Globus pallidus (tissue), 1 donor: ENCODE measurements at places on chromosomes 12 and 14.

DNA sequence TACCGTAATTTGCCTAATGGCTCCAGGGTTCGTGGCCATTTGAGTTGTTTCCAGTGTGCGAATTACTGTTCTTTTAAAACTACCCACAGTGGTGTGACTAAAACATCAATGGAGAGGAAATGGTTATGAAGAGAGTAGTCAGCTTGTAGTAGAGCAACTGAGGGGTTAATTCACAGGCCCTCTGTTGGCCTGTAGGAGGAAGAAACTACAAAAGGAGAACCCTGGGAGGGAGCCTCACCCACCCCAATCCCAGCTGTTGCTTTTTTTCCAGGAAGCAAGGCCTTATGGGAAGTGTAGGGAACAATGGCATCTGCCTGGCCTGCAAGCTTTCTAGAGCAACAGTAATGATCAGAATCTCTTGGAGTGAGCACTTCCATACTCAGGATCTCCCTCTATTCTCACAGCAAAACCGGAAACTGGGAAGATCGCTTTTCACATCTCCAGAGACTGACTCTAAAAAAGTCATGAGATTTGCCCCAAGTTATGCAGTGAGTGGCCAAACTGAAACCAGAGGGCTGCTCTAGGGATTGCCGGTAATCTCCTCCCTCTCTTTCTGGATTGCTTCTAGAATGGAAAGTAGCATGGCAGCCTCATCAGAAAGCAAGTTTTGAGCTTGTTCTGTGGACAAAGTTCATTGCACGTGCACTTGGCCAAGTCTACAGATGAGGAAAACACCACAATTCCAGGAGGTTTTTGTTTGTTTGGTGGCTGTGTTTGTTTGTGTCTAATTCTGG lies 125.3 kb upstream of the PWP1 start:
- no peak for DNase-seq

GRCh38 chr12:62977418-62977817 lies 42.5 kb upstream of the PPM1H start:
- DNase-seq = no peak

GRCh38 chr14:63174760-63175191 lies 29.5 kb upstream of the RHOJ start:
- peak; percentile 35 for DNase-seq

DNA sequence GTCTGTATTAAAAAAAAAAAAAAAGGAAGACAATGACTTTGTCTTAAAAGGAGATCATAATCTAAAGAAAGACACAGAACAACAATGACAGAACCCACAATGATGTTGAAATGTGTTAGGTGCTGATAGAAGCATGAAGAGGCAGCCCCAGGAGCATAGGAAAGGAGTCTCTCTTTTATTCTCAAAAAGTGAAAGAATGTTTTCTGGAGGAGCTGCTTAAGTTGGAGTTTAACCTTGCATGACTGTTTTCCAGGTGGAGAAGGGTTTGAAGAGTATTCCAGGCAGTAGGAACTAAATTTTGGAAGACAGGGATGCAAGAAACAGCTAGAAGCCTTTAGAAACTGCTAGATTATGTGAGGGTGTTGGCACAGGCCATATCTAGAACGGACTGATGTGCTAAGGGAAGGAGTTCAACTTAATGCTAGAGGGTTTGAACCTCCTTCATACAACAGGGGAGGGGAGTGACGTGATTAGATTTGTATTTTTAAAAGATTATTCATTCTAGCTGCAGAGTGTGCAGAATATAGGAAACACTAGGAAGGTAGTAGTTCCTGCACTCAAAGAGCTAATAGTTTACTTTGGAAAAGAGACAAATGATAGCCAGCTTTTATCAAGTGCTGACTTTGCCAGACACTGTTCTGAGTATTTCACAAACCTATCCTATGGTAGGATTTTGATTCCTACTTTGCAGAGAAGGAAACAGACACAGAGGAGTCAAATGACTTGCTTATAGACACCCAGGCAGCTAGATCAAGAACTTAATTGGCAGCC lies 4.6 kb upstream of the RPL6 start:
- no peak for DNase-seq

DNA sequence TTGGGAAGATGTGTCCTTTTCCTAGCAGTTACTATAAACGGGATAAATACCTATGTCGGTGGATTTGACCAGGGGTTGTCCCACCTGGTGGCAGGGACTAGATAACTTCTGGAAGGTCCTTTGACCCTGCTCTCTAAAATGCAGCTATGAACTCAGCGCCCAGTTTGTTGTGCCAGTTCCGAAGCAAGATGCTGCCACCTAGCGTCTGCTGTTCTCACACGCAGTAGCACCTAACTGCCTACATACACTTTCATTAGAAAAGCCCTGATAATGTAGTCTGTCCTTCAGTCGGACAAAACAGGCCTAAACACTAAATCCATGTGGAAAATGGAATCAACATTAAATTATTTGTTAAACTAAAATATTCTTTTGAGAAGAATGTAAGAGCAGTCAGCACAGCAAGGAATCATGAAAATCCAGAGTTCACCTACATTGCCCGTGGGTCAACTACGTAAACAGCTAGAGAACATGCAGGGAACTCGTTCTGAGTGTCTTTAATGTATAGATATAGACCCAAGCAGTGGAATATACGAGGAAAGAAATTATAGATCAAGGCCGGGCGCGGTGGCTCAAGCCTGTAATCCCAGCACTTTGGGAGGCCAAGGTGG lies 51.1 kb upstream of the CRACR2A start:
- DNase-seq = peak; percentile 64

DNA sequence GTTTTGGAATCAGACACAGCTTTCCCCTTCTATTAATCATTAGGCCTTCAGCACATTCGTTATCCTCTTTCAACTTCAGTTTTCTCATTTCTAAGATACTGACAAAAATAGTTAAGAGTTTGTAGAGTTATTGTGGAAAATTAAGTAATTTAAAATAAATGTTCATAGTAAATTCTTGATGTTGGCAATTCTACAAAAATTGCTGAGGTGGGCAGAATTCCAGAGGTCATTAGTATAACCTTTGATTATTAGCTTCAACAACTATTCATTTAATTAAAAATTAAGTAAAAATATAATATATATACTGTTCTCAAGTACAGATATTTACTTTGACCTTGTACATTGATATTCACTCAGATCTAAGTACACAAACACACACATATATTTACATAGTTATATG lies 58.5 kb downstream of the DIO2 start:
- DNase-seq = no peak

- DNase-seq = no peak
Measured at GRCh38 chr14:67472726-67473125, 15.8 kb downstream of the TMEM229B start.

- DNase-seq = peak; percentile 90
Measured at GRCh38 chr12:97275256-97275655, 187.3 kb upstream of the RMST start.

GRCh38 chr12:109289004-109289403 lies 20.1 kb downstream of the FOXN4 start:
- no peak for DNase-seq

DNA sequence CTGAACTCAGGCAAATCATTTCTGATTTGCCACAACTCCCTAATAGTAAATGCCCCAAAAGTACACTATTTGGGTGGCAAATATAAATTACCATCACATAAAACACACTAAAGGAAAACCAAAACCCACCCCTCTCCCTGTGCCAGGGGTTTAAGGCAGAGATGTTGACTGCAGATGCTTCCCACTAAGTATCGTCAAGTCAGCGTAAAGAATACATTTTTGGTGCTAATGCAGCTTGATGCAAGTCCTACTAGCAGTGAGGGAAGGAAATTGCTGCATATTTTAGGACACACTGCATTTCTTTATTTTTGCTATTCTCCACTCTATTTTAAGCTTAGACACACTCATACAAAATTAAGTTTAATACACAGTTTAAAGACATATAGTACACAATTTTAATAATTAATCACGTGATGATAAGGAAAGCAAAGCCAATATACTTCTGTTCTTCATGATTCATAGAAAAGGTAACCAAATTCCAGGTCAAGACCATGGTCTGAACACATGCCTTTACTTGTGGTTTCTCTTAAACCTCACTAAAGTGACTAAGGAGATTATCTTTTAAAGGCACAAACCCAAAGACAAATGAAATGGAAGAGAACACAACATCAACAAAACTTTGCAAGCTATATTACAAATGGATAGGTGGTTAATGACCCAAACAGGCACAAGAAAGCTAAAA lies 162.2 kb downstream of the STXBP6 start:
- DNase-seq = no peak

DNA sequence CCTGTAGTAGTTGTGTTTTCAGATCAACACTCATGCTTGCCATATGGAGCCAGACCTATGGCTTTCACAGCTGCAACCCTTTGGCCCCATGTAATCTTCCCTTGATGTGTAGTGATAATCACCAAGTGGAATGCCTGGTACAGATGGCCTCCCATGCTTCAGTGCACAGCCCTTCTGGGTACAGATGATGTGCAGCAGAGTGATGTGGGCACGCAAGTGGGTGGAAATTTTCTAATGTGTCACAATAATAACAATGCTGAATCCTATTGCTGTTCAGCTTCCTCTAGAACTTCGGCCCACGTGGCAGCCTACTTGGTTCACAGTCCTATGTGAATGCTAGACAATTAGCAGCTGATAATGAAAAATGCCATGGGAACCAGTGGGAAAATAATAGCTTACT lies 188.1 kb downstream of the SNAPC1 start:
- no peak for DNase-seq

- DNase-seq = no peak
Measured at GRCh38 chr12:56863789-56864188, 70.4 kb downstream of the SDR9C7 start.

DNA sequence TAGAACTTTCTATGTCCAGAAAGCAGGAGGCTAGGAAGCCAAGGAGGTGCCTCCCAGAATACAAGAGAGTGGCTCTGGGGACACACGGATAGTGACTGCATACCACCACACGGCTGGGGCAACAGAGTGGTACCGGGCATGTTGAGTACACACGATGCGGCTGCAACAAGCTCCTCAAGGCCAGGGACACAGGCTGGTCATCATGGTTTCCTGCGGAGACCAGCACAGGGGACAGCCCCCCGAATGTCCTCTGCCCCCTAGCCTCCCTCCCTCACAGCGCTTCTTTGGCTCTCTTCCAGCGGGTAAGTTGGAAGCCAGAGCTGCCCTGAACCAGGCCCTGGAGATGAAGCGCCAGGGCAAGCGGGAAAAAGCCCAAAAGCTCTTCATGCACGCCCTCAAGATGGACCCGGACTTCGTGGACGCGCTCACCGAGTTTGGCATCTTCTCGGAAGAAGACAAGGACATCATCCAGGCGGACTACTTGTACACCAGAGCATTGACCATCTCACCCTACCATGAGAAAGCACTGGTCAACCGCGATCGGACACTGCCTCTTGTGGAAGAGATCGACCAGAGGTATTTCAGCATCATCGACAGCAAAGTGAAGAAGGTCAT lies 3.1 kb downstream of the FICD start:
- DNase-seq = no peak

DNA sequence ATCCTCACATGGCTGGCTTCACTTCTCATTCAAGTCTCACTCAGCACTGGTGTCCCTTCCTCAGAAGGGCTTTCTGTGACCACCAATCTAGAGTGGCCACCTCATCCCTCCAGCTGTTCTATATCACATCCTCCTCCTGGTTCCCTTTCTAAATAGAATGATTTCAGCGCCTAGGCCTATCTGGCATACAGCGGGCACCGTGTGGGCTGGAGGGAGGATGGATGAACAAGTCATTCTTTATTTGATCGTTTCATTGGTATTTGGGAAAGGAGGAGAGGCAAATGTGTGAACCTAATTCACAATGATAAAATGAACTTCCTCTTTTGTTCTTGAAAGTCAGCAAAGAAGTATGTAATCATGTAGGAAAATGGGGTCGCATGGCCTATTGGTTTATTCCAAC lies 394.2 kb downstream of the DPF3 start:
- no peak for DNase-seq

DNA sequence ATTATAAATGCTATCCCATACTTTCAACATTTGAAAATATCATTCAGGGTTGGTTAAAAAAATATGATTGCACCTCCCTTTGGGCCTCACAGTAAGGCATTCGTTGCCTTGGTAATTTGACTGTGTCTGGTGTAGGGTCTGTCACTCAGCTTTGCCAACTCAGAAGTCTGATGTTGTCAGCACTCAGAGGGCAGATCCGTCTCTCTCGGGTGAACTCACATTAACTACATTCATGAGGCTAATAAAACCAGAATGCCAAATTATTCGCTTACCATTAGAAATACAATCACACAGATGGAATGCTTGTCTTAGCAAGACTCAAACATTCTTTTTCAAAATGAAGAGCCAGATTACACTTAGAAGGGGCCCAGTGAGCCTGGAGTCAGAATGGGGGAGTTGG lies 53.0 kb downstream of the NPAS3 start:
- DNase-seq = no peak

- no peak for DNase-seq
Measured at GRCh38 chr12:38162708-38163441, 153.7 kb upstream of the ALG10B start.

DNA sequence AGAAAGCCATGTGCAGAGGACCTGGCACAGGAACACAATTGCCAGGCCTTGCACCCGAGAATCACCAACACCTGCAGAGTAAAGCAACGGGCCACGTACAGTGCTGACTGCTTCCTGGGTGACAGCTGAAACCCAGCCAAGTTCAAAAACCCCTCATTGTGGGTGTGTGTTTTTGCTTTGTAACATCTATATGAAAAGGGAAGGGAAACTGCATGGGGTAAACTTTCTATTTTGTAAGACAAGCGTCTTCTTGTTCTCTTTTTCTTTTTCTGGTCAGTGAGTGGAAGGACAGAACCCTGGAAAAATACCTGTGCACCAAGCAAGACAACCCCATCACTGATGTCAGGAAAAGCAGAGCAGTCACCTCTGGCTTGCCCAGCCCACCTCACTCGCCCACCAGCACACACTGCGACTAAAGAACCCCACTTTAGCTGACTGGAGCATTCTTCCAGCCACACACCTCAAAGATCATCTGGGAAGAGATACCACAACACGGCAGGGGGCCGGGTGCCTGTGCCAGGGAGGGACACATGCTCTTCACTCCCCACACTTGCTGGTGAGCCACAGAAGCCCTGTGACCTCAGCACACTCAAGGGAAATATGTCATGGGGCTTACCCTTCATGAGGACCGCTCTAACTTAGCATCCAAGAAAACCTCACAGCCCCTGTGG lies 172.3 kb downstream of the NDUFA12 start:
- peak; percentile 47 for DNase-seq

GRCh38 chr12:12017798-12018197 lies 52.9 kb upstream of the BCL2L14 start:
- no peak for DNase-seq

DNA sequence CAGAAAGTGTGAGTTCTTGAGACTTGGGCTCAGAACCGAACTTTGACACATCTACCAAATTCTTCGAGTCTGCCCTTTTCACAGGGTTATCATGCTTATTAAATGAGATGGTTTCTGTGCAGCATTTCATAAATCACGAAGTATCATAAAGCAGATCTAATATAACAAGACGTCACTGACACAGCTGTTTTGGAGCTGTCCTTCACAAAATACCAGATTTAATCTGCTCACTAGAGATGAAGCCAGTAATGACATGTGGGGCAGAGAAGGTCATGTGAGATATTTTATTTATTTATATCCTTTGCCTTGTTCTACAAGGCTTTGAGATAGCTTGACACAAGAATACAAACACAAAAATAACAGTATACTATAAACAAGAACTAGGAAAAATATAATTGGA lies 127.0 kb downstream of the RPAP3 start:
- DNase-seq = no peak

- DNase-seq = no peak
Measured at GRCh38 chr12:112097641-112098040, 10.9 kb downstream of the NAA25 start.

- peak; percentile 60 for DNase-seq
Measured at GRCh38 chr12:1117970-1118563, 127.0 kb downstream of the ERC1 start.
